ENCODE measurements at places on chromosomes 1 and 21.

DNA sequence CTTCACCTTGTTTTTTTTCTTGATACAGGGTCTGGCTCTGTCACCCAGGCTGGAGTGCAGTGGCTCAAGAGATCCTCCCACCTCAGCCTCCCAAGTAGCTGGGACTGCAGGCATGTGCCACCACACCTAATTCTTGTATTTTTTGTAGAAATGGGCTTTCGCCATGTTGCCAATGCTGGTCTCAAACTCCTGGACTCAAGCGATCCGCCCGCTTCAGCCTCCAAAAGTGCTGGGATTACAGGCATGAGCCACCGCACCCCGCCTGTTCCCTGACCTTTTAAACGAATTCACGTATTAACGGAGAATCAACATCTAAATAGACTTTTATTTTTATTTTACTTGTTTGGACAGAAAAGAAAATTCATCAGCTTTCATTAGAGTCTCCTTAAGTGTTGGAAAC is 104.8 kb downstream of the PGBD5 start:
- DNase-seq = no peak

GRCh38 chr21:46064870-46065214 is 33.1 kb upstream of the COL6A2 start:
- DNase-seq = no peak

DNA sequence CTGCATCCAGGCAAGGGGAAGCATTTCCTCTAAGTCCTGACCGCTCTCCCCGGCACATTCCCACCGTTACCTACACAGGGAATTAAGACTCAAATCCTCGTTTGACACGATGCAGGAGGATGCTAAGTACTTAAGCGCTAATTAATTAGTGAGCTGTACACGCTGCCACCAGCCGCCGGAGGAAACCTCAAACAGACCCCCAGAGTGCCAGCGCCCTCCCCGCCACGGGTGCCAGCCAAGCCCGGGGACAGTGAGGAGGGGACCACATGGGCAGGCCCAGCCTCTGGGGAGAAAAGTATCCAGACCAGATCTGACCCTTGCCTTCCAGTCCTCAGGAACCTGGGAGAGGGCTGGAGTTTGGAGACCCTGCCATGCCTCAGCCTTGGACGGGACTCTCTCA is 17.4 kb upstream of the CASZ1 start:
- no peak for DNase-seq

DNA sequence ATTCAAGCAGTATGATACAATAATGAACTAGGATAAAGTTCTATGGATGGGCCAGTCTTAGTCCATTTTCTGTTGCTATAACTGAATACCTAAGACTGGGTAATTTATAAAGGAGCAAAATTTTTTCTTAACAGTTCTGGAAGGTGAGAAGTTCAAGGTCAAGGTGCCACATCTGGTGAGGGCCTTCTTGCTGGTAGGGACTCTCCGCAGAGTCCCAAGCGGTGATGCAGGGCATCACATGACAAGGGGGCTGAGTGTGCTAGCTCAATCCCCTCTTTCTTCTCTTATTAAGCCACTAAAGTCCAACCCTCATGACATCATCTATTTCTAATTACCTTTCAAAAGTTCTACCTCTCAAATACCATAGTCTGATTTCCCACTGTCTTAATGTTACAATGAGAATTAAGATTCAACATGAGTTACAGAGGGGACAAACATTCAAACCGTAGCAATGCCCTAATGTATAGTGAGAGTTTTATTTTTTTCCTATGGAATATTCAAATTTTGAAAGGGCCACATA is 92.2 kb upstream of the QSOX1 start:
- no peak for DNase-seq

Measured in activated T-cell treated with anti-CD3 and anti-CD28 coated beads for 24 hours (primary cell).